ENCODE measurements at places on chromosomes 6 and 20. TPM values are rescaled to one million over a fixed set of nuclear protein-coding genes. Genes with fewer than 3 reads are reported as not detected.

DNA sequence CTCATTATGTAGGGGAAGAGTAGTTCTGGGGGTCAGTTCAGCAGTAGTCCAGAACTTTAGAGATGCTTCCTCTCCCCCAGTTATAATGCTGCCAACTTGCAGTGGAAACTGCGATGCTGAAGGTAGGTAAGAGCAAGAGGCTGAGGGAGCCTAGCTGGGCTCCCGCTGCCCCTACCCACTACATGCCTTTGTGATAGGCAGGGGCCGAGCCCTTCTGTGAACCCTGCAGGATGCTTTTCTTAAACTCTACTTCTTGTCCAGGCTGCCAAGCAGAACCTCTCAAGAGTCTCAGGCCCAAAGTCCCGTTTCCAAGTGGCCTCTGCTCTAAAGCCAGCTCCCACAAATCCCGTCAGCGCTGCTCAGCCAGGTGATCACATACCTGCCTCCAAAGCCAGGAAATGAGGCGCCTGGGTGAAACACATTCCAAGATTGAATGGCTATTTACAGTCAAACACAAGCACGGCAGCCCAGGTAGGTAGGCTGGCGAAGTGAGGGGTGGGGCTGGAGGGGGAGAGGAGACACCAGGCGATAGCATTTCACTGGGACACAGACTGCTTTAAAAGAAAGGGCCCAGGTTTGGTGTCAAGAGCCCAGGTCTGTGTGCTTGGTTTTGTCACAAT is 150.7 kb downstream of the CD24 start:
- DNase-seq, result peak; percentile 75

Gene SRSF6
- total RNA-seq, result 141 TPM

GRCh38 chr6:40819182-40819834 is 219.7 kb downstream of the UNC5CL start:
- DNase-seq, result no peak

Gene SYCP2L
- total RNA-seq, result 6.3 TPM

- DNase-seq, result no peak
Measured at GRCh38 chr6:105484238-105485161, 81.6 kb upstream of the PREP start.

DNA sequence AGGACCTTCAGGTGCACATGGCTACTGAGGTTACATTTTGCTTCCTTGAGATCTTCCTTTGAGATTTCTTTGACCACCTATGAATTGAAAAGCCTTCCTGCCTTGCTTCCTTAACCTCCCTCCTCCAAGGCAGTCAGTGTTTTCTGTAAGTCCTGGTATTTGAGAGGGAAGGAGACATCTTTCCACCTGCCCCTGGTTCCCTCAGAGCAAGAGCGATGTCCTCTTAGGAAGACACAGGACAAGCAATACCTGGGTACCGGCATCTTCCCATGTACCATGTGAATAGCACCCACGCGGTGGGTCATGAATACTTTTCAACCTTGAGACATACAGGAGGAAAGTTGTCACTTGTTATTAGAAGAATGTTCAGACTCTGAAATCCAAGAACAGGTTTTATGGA is 37.1 kb downstream of the GINS1 start:
- no peak for DNase-seq

Gene DAAM2
- 3.1 TPM for total RNA-seq

- DNase-seq, result no peak
Measured at GRCh38 chr20:43988451-43988850, 73.8 kb downstream of the TOX2 start.

Gene MOCS1
- total RNA-seq, result 18.5 TPM

Gene KCNQ5
- 2.0 TPM for total RNA-seq

- DNase-seq, result no peak
Measured at GRCh38 chr20:63700199-63701050, 4.0 kb downstream of the TNFRSF6B start.

DNA sequence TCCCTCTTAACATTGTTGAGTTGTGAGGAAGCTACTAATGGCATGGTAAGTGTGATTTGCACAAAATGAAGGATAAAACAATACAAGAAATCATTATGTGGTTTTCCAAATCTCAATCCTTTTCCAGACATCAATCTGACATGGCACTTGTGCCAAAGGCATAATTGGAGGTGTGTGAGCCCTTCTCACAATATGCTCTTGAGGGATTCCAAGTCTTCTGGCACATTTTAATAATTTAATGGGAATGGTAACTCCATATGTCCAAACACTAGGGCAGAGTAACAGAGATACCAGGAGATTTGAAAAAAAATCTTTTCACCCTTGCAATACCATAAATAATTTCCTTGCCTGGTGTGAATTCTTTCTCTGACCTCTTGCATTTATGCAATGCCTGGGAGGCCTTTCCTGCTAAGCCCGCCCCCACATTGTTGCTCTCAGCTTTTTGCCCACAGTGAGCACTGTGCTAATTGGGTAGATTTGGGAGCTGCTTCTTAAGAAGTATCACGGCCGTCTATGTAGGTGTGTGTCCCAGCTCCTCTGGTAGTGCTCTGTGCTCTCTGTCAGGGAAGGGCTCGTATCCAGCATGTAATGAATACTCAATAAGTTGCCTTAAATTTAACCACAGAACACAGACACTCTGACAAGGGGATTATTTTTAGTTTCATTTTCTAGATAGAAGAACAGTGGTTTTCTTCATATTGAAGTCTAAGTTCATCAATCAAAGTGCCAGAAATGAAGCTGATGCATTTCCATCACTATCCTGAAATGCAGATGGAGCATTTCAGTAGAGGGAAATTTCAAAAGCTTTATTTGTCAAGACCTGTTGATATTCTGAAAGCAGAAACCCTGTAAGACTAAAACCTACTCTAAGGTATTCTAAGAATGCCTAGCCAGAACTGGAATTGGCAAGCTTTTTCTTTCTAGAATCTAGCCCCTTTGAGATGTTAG is 54.4 kb upstream of the CEP85L start:
- DNase-seq, result peak; percentile 37

DNA sequence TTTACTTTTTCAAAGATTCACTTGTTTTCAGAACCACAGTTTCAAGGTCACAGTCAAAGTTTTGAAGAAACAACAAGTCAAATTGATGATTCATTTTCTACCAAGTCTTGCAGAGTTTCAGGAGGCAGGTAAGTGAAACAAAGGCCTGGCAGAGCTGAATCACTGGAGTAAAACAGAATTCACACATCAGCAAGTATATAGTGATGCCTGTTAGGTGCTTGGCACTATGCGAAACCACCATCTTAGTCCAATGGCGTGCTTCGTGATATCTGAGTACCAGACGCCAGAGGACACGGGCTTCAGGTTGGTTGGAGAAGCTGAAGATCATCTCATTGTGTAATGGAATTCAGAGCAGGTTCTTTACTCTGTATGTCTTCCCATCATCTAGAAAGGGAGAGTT is 75.9 kb downstream of the RTN4IP1 start:
- no peak for DNase-seq

DNA sequence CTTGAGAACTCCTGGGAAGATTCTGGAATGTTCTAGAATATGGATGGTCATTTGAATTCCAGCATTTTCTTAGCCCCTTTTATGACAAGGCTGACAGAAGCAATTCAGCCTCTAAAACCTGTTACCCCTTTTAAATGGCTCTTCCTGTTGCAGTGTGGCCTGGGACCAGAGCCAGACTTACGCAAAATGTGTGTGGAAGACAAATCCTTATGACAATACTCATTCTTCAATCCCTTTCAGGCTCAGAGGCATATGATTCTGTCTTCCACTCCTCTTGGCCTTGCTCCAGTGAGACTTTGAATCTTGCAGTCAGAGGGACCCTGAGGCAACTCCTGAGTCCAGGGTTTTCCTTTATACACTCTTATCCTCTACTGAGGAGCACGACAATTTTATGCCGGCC is 287.0 kb downstream of the CLIC5 start:
- no peak for DNase-seq

Gene TBX18
- not detected for total RNA-seq

GRCh38 chr6:118708055-118708454 is 56.7 kb upstream of the CEP85L start:
- no peak for DNase-seq

DNA sequence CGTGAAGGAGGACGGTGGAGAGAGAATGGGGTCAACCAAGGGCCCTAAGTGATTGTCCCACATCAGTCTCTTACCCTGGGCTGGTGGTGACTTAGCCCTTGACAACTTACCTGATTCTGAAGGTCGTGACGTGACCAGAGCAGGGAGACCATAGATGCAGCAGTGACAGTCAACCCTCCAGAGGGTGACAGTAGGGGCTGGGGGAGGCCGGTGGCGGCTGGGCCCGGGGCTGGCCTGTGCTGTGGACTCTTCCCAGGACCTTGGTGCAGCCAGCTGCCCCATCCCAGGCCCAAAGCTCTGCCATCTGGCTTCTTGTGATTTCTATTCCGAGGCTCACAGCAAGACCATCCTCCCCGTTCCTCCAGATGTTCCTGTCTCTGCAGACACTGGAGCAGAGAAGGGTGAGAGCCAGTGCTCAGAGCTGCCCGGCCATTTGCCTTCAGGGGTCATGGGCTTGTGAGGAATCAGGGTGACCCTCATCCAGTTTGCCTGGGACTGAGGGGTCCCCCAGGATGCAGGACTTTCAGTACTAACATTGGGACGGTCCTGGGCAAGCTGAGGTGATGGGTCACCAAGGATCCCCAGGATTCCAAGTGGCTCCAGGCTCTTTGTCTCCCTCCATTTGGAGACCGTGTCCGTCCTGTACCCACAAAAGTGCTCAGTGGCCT is 36.0 kb downstream of the SUMO4 start:
- no peak for DNase-seq

- peak; percentile 2 for DNase-seq
Measured at GRCh38 chr6:3287976-3288707, 29.4 kb downstream of the PSMG4 start.

DNA sequence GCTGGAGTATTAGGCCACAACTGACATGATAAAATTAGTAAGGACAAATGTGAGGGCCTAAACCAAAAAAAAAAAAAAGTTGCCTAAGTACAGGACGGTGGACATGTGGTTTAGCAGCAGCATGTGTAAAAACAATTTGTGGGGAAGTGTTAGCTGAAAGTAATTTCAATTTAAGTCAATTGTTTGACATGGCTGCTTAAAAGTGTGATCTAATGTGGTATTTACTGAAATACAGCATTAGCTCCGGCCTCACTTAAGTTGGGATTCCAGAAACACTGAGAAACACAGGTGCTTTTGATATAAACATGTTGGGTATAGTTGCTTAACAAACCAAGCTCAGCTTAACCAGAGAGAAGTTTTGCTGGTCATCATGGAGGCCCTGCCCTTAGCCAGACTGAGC is 119.7 kb downstream of the FYN start:
- DNase-seq, result no peak

DNA sequence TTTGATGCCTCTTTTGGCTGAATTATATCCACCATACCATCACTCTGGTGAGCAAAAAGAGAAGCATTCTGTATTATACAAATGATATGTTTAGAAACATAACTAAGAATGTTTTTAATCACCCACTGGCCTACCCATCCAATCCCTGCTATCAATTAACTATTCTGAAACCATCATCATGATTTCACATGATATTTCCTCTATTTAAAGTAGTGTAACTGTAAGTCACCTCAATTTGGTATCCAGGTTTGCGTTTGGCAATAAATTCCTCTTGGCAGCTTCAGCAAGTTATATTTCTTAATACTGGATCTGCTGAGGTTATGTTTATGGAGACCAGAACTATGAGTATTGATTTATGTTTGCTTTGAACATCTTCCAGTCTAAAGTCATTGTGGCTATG is 332.1 kb downstream of the UTRN start:
- no peak for DNase-seq

DNA sequence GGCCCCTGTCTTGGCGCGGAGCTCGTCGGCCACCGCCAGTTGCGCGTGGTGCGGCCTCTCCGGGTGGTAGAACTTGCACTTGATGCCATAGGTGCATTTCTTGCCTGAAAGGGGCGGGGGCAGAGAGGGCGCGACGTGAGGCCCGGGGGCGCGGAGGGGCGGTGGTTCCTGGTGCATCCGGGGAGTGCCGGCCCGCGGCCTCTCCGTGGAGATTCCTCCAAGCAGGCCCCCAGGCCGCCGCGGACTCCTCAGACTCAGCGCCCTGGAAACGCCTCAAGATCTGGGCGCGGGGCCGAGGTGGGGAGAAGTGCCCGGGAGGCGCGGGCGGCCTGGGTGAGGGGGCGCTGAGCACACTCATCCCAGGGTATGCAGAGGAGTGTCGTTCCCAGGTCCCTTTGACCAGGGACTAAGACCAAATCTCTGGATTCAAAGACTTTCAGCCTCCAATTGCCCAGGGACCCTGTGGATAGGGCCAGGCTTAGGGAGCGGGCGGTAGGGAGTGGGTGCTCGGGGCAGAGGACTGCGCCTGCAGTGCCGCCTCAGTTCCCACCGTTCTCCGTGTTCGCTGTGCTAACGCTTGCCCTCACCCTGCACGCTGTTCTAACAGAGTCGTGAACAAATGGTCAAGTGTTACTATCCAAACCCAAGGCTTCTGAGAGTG is 33.3 kb downstream of the ZC3H12D start:
- peak; percentile 44 for DNase-seq

Gene HLA-DMB
- total RNA-seq, result 2.3 TPM

DNA sequence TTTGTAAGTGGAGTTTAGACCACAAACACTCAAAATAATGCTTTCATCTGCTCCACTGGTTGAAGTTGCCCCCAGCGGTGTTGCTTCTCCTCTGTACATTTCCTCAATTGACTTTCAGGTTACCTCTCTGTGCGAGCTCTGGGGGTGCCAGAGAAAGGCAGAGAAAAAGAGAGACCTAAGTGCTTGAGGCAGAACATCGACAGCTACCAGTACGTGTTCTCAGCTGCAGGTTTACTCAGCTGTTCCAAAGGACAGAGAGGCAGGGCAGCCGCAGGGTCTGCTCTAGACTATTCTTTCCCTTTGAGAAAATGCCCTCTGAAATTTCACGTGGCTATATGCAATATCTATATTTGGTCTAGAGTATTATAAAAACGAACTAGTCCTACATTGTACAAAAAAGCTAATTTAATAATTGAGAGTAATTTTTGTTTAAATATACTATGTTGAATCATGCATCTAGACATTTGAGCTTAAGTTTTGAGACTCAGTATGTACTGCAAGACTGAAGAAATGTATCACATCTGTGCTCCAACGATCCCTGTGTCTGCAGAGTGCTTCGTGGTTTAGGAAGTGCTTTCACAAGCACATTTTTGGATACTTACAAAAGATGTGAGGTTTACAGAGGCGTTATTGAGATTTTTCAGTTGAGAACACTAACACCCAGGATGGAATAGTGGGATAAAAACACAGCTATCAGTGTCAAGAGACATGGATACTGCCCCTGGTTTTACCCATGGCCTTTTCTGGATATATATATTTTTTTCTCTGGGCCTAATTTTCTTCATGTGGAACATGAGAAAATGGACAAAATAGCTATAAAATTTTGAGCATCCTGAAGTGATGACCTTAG is 453.6 kb upstream of the FLRT3 start:
- no peak for DNase-seq

- no peak for DNase-seq
Measured at GRCh38 chr6:84696166-84696565, 68.2 kb downstream of the TBX18 start.

DNA sequence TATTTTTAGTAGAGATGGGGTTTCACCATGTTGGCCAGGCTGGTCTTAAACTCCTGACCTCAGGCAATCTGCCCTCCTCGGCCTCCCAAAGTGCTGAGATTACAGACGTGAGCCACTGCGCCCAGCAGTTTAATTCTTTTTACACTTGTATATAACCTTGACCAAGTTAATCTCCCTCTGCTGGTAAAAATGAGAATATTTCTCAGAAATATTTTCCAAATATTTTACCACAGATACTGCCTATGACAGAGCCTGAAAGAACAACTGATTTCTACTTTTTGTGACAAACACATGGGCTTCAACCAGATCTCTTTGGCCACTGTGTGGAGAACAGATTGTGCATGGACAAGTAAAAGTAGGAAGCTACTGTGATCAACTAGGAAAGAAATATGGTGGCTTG is 21.2 kb upstream of the NHSL1 start:
- DNase-seq, result no peak

Gene CTCFL
- total RNA-seq, result 0.70 TPM

Measured in WTC11 (cell line).